ENCODE measurements at places on chromosomes 12 and 14.

DNA sequence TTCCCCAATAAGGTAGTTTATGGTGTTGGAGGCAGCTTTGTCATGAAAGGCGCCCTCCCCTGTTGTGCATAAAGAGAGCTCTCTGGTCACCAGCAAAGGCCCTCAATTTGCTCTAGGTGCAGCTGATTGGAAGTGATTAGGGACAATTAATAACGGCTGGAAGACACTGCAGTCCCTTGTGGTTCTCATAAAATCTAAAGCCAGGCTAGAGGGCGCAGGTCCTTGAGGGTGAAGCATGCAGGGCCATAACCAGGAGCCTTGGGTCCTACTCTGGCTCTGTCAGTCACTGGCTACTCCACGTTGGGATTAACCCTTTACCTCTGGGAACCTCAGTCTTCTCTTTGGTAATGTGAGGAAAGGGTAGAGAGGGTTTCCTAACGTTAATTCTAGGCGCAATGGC lies 1.9 kb downstream of the DAAM1 start:
- DNase-seq, result no peak

DNA sequence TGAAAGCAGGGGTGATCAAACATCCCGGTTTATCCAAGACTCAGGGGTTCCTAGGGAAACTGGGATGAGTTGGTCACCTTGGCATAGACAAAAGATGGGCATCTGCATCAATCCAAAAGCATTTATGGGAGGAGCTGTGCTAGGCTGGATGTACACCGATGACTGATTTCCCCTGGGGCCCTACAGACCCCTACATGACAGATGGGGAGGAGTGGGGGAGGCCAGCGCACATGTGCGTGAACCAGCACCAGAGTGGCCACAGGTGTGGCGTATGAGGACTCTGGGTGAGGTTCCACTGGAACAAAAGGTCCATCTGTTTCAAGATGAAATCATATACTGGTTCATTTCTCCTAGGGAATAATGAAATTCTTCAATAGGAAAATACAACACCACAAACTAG lies 210.4 kb downstream of the ITPR2 start:
- DNase-seq, result no peak

DNA sequence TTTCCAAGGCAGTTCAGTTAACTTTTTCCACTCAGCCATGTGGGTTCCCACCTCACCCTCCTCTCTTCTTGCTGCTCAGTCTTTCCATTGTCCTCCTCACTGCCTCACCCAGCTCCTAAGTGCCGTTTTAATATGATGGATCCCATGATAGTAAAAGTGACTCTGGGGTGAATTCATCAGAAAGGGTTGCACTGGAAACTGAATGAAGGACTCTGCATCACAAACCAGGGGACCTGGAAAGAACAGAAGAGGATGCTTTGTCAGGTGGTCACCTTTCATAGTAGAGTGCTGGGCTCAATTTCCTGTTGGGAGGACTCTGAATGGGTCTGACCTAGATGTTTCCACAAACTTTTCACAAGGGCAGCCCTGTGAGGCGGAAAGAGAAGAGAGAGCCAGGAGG lies 67.8 kb upstream of the SLC8A3 start:
- DNase-seq, result no peak

DNA sequence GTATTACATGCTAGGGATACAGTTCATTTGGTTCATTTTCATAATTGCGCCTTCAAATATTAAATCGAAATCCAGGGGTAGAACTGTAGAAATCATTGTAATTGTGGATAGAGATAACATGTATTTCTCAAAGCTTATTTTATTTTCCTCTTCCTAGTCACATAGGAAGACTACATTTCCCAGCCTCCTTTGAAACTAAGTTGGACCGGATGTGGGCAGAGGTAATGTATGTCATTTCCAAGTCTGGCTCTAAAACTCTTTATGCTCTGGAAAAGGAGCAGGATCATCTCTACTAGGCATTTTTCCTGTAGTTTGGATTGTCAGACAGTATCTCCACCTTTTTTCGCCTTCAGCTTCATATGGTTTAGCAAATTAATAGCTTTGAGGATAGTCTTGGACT lies 70.1 kb upstream of the CRY1 start:
- peak; percentile 5 for DNase-seq

GRCh38 chr14:101230161-101230850 lies 326.8 kb upstream of the RTL1 start:
- DNase-seq, result no peak

GRCh38 chr12:122753319-122753650 lies 661 bp downstream of the DENR start:
- no peak for DNase-seq

- no peak for DNase-seq
These were observed 10.3 kb upstream of the LRRC23 start for GRCh38 chr12:6894321-6894720.

DNA sequence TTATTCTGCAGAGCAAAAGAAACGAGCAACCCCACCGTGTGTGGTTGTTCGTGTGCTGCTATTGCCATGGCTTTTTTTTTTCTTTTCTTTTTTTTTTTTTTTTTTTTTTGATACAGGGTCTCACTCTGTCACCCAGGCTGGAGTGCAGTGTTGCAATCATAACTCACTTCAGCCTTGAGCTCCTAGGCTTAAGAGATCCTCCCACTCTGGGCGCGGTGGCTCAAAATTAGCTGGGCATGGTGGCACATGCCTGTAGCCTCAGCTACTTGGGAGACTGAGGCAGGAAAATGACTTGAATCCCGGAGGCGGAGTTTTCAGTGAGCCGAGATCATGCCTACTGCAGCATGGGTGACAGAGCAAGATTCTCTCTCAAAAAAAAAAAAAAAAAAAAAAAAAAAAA lies 144.2 kb downstream of the ESR2 start:
- no peak for DNase-seq

GRCh38 chr12:50927356-50927755 lies 25.0 kb upstream of the HIGD1C start:
- no peak for DNase-seq

GRCh38 chr12:31736472-31736871 lies 7.7 kb upstream of the AMN1 start:
- peak; percentile 84 for DNase-seq

DNA sequence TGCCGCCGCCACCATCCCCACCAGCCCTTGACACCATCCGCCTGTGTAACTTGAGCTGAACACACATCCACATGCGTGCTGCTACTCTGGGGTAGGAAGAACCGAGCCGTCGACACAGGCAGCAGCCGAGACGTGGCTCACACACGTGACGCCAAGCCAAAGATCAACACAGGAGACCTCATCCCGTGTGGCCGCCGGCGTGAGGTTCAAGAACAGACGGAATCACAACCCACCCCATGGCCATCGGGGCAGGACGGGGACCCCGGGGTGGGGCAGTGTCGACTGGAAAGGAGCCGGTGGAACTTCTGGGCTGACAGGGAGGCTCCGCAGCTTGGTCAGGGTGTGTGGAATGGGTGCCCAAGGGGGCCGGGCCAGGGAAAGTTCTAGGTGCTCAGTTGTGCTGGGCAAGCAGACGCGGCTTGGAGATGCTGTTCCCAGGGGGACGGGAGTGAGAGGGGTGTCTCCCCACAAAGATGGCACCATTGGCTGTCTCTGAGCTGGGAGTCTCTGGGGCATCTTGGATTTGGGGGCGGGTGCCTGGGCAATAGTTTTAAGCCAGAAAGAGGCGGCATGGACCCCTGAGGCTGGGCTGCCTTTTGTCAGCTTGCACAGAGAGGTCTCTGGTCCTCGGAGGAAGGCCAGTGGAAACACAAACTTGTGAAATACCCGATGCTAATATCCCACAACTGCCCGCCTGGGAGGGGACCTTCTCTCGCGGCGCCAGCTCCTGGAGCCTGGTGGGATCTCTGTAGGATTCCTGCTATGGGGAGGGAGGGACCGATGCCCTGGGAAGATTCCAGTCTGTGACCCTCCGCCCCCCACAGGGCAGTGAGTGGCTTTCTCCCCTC lies 41.8 kb downstream of the GALNT9 start:
- DNase-seq, result no peak

Data from fibroblast of skin of right quadriceps (primary cell).